ENCODE measurements at places on chromosomes 16 and 17.

- H3K4me3 ChIP-seq = peak overlapping the region; percentile 29
- H3K27ac ChIP-seq = peak overlapping the region; percentile 67
- DNase-seq = no peak
- peaks cover 24% of the 10 kb centered on the region for H3K36me3 ChIP-seq
Measured at GRCh38 chr17:78793968-78794367, 11.9 kb upstream of the CYTH1 start.

GRCh38 chr16:73427164-73427563 lies 379.2 kb upstream of the ZFHX3 start:
- no peak overlapping the region for H3K4me3 ChIP-seq
- peaks cover 4% of the 10 kb centered on the region for H3K27me3 ChIP-seq
- no peaks in the 10 kb centered on the region for H3K36me3 ChIP-seq
- H3K27ac ChIP-seq = no peak overlapping the region
- DNase-seq = no peak

- H3K27me3 ChIP-seq = no peaks in the 10 kb centered on the region
- no peak for DNase-seq
- H3K4me3 ChIP-seq = no peak overlapping the region
Measured at GRCh38 chr17:70775679-70776078, 606.3 kb downstream of the KCNJ2 start.

GRCh38 chr16:5058476-5058875 lies 7.3 kb downstream of the C16orf89 start:
- DNase-seq = no peak
- no peak overlapping the region for H3K4me3 ChIP-seq
- H3K36me3 ChIP-seq = no peaks in the 10 kb centered on the region
- no peak overlapping the region for H3K27ac ChIP-seq
